ENCODE measurements at places on chromosomes 3 and 15.

DNA sequence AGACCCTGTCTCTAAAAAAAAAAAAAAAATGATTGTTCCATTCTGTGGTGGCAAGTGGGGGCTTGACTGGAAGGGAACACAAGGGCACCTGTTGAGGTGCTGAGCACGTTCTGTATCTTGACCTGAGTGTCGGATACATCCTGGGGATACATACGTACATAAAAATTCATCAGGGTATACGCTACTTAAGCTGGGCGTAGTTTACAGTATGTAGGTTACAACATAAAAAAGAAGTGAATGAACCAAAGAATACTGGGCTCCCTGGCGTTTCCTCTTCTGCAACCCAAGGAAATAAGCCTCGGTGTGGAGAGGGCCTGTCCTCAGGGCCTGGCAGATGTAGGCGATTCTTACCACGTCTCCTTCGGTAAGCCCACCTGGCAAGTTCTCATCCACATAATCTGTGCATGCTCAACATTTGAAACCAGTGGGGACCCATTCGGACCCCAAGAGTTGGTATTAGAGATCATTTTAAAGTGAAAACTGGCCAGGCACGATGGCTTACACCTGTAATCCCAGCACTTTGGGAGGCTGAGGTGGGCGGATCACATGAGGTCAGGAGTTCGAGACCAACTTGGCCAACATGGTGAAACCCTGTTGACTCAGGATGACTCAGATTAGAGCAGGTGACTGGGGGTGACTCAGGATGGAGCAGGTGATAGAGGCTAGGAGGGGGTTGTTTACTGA, 5.1 kb upstream of the MUC20 start:
- no peak for DNase-seq

- DNase-seq: no peak
Observed at GRCh38 chr3:154931484-154931883, 148.6 kb upstream of the MME start.

GRCh38 chr3:134494495-134494894, 8.6 kb downstream of the CEP63 start:
- no peak for DNase-seq

- no peak for DNase-seq
Observed at GRCh38 chr3:46354984-46355383, 1.1 kb downstream of the CCR2 start.

DNA sequence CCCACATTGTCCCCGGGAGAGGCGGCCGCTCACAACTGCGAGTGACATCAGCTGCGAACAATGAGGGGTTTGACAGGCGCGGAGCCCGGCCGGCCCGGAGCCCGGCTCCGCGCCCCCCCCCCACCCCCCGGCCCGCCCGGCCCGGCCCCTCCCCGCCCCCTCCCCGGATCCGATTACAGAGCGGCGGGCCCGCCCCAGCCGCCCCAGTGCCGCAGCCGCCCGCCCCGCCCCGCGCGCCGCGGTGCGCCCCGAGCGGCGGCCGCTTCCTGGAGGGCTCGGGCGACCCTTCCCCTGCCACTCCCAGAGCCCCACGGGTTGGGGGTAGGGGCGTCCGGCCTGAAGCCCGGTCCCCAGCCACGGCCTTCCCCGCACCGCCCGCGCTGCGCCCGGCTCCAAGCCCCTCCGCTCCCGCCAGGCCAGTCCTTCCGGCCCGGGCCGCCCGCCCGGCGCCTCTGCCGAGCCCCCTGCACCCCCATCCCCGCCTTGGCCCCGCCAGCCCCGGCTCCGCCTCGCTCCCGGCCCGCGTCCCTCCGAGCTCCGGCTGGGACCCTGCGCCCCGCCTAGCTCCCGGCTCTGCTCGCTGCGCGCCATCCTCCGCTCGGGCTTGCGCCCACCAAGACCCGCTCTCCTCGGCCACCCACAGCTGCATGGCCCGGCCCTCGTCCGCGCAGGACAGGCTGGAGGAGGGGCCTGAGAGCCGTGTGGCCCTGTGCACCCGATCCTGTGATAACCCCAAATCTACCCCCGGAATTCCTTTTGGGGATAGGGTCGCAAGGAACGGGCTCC, at the start of gene PCBP4:
Gene PCBP4 (minus strand): TSS at position 71 of the 786 bp plus-strand sequence. CDS start 6,214 bp downstream, outside the sequence.
- DNase-seq: no peak

GRCh38 chr3:76842216-76842615, 197.7 kb upstream of the ROBO2 start:
- no peak for DNase-seq

- DNase-seq: no peak
Observed at GRCh38 chr3:171189394-171190080, 163.0 kb upstream of the SLC2A2 start.

DNA sequence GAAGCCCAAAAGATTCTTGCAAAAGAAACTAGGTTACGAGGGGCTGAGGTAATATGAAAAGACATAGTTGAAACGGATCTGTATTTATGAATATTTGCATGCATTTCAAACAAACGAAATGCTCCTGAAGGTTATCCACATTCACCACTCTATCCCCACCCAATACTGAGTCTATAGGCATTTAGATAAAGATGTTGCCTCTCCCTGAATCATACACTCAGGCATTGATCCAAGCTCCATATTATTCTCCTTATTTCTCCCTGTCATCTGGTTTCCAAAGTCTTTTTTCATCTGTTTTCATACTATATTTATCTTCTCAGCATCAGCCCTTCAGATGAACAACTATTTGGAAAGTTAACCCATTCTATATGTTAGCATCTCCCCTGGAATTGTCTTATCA, 492.5 kb upstream of the TGFBR2 start:
- DNase-seq: no peak

DNA sequence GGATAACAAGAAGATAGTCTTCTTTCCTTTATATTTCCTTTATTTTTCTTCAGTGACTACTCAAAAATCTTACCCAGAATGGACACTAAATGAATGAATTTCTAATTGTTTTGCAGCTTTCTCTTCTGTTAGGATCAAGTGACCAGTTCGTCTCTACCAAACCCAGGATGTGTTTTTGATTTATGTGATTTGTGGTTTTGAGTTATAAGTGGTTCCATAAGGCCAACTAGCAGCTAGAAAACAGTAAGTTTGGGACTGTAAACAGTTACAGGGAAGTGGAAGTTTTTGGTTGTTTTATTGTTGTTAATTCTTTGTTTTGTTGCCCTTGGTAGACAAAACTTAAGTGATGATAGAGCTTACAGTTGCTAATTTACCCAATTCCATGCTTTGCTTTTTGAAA, 456.5 kb downstream of the IL5RA start:
- no peak for DNase-seq

GRCh38 chr15:50425219-50425618, 1.0 kb downstream of the USP8 start:
- DNase-seq: no peak

DNA sequence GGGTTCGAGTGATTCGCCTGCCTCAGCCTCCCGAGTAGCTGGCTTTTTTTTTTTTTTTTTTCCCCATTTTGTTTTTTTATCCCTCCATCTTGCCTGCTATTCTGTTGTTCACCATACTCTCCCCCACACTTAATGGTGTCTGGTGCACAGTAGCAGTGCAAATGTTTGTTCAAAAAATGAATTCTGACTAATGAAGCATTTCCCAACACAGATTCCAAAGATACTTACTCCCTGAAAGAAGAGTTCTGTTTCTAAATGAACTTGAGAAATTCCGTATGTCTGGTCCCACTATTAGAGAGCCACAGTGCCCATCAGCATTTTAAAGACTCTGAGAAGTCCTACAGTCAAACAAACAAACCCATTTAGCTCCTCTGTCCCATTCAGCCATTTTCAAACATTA, 9.5 kb downstream of the EDEM1 start:
- no peak for DNase-seq

DNA sequence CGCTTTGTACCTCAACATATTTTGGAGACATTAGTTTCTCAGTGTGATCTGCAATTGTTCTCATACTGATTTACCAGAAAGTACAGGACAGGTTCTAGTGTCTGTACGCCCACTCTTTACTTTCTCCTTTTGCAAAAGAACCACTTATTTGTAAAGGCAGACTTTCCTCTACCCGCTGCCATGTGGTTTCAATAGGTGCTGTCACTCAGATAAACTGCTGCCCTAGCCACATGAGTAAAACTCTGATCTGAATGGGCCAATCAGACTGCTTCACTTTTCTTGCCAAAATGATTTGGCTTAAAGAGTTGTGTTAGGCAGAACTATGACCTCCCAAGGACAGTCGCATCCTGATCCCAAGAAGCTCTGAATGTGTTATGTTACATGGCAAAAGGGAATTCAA, 984.6 kb upstream of the NR2F2 start:
- DNase-seq: no peak

- DNase-seq: no peak
Observed at GRCh38 chr3:133490468-133491351, 82.8 kb upstream of the CDV3 start.

- DNase-seq: no peak
Observed at GRCh38 chr3:195013411-195014361, 257.3 kb downstream of the XXYLT1 start.

DNA sequence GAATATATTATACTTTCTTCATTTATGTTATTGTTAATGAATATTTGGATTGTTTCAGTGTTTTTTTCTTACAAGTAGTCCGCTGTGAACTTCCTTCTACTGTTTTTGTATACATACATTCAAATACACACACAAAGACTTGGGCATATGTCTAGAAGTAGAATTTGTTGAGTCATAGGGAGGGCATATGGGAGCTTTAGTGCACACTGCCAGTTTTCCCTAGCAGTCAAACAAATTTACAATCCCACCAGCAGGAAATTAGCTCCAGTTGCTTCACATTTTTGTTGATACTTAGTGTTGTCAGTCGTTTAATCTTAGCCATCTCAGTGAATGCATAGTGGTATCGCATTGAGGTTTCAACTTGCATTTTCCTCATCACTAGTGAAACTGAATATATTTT, 492.3 kb downstream of the DIPK2A start:
- no peak for DNase-seq

- no peak for DNase-seq
Observed at GRCh38 chr3:124780761-124781475, 50.7 kb downstream of the UMPS start.

- DNase-seq: no peak
Observed at GRCh38 chr15:38266247-38266986, 13.8 kb downstream of the SPRED1 start.

- DNase-seq: no peak
Observed at GRCh38 chr3:134287512-134287911, 36.9 kb upstream of the RYK start.

- DNase-seq: no peak
Observed at GRCh38 chr15:101167753-101168462, 83.9 kb downstream of the CHSY1 start.

DNA sequence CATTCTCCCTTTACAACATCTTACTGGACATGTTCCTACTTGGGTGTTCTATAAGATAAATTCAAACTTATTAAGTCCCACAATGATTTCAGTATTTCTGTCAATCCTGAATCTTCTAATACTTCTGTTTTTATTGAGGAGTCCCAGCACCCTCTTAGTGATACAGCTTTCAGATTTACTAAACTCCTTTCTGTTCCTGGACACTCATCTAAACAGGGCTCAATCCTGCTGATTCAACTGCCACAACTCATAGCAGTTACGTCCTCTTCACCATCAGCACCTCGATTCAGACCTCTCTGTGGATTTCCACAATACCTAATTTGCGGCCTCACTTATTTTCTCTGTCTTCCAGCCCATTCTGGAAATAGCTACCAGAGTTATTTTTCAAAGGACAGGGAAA, 101.6 kb downstream of the KCNMB2 start:
- no peak for DNase-seq

DNA sequence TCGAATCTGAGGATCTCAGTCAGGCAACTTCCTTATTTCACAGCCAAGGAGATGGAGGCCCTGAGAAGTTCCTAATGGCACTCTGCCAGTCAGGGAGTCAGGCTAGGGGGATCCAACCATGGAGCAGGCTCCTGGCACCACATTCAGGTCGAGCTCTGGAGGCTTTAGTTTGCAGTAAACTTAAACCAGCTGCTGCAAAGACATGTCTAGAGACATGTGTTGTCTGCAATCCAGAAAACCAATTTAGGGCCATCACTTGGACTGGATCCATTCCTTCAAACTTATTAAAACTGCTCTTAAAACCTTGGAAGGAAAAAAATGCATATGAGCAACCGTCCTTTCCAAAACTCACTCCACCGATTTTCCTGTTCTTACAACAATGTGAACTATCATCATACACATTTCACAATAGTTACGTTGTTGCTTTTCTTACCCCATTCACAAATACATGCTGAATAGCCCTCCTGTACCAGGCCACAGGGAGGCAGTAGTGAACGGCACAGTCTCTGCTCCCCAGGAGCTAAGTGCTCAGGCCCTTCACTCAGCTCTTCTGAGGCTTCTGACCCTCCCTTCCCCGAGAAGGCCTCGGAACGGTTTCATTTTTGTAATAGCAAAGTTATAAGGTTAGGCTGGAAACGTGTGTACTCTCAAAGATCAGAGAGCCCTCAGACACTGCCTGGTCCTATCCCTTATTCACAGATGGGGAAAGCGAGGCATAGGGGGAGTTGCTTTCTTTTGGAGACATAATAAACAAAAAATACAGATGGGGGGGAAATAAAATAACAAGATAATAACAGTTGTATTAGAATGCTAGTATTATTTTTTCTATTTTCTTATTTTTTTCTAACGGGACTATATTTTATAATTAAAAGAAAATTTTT, 20.1 kb downstream of the RFT1 start:
- no peak for DNase-seq

- DNase-seq: no peak
Observed at GRCh38 chr3:108062051-108062450, 28.8 kb downstream of the CD47 start.

- no peak for DNase-seq
Observed at GRCh38 chr3:101633186-101633585, 43.7 kb downstream of the ZBTB11 start.

GRCh38 chr3:189606774-189607173, 24.4 kb upstream of the TP63 start:
- DNase-seq: no peak

- DNase-seq: peak; percentile 46
Observed at GRCh38 chr15:84734794-84735479, 13.5 kb upstream of the ZNF592 start.

- no peak for DNase-seq
Observed at GRCh38 chr3:152811974-152812760, 22.8 kb upstream of the P2RY1 start.

- no peak for DNase-seq
Observed at GRCh38 chr15:96625256-96625655, 294.8 kb downstream of the NR2F2 start.

GRCh38 chr15:53882311-53882710, 95.9 kb upstream of the UNC13C start:
- no peak for DNase-seq

- DNase-seq: peak; percentile 63
Observed at GRCh38 chr3:192917028-192917403, 640 bp downstream of the MB21D2 start.

GRCh38 chr15:58748040-58748851, 1.3 kb downstream of the ADAM10 start:
- no peak for DNase-seq

DNA sequence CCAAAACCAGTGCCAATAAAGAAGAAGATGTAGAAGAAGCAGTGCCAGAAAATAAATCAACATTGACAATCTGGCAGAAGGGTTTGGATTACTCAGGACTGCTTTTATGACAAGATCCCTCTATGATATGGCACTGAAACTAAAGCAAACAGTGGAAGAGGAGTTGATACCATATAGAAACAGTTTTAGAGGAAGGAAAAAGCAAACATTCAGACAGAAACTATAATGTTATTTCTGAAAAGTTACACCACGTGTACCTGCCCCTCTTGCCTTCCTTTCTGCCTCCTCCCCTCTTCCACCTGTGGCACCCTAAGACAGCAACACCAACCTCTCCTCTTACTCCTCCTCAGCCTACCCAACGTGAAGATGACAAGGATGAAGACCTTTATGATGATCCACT, 63.0 kb downstream of the SFMBT1 start:
- no peak for DNase-seq
